SJSA1 (cell line): ENCODE measurements at places on chromosomes 11 and 22. TPM values are rescaled to one million over a fixed set of nuclear protein-coding genes. Genes with fewer than 3 reads are reported as not detected.

DNA sequence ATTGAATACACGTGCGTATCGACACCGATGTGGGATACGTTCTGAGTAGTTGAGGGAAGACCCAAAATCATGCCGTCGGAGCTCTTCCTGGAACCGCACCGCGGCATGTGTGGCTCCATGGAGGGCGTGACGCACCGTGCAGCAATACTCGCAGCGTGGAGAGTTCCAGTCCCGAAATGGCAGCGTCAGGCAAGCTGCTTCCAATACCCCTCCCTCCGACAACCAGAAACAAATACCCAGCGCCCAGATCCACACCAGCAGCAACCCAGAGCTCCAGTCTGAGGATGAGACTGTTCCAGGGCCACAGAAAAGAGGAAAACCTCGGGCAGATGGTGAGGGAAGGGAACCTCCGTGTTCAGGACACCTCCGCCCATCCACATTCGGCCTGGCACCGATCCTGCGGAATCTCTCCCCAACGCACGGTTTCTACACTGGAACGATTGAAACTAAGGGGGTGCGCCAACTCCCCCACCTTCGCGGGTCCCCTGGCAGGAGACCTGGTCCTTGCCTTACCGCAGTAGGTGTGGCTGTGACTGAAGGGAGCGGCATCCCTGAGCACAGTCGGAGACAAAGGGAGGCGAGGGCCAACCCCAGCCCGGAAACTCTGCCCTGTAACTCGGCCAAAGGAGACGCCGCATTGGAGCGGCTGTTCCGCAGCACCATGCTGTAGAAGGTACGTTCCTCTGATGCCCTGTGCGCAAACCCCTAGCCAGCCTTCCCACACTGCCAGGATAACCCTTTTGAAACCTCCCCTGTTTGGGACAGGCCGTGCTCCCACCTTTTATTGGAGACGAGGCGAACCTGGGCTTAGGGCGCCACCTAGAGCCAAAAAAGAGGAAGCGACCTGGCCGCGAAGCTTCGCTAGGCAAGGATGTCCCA lies 28.2 kb downstream of the DBX1 start:
- DNase-seq = peak; percentile 19

GRCh38 chr11:43356336-43356735 lies 2.4 kb upstream of the TTC17 start:
- DNase-seq = no peak

DNA sequence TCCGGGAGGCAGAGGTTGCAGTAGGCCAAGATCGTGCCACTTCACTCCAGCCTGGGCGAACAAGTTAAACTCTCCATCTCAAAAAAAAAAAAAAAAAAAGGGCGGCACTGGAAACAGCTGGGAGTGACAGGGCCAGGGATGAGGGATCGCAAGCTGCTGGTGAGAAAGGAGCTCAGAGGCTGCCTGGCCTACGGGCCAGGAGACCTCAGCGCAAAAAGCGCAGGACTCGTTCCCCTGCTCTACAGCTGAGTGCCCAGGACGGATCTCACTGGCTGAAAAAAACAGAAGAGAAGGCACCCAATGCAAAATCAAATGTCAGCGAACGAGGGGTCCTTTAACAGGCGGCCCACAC lies 650 bp upstream of the NUP50 start:
- DNase-seq = peak; percentile 50

GRCh38 chr11:67392183-67392715 lies 463 bp downstream of the RAD9A start:
- peak; percentile 44 for DNase-seq

- no peak for DNase-seq
These were observed 17.1 kb upstream of the TRPC6 start for GRCh38 chr11:101600924-101601323.

DNA sequence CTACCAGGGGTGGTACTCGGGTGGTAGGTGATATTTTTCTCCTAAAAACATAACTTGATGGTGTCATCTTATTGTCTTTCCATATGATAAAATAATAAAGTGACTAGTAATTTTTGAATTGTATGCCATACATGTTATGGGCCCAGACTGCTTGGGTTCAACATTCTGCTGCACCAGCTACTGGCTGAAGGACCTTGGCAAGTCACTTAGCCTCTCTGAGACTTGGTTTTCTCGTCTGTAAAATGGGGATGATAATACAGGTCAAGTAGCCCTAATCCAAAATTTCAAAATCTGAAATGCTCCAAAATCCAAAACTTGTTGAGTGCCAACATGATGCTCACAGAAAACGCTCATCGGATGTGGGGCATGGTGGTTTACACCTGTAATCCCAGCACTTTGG lies 35.6 kb upstream of the TFIP11 start:
- DNase-seq = no peak

GRCh38 chr11:65826984-65827735 lies 6.6 kb upstream of the SNX32 start:
- no peak for DNase-seq

DNA sequence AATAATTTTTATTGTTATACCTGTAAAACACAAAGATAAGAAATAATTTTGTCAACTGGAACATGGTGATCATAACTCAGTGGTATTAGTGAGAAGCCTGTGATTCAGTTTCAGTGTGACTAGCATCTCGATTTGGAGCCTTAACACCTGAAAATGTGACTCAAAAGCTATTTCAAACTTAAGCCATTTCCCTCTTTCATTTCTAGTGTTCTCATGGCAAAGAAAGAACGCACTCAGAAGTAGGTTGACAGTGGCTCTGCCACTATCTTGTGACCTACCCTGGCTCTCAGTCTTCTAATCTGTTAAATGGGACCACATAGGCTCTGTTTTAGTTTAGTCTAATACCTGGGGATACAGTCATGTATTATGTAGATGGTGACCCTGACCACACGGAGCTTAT lies 62.7 kb downstream of the ISX start:
- no peak for DNase-seq

DNA sequence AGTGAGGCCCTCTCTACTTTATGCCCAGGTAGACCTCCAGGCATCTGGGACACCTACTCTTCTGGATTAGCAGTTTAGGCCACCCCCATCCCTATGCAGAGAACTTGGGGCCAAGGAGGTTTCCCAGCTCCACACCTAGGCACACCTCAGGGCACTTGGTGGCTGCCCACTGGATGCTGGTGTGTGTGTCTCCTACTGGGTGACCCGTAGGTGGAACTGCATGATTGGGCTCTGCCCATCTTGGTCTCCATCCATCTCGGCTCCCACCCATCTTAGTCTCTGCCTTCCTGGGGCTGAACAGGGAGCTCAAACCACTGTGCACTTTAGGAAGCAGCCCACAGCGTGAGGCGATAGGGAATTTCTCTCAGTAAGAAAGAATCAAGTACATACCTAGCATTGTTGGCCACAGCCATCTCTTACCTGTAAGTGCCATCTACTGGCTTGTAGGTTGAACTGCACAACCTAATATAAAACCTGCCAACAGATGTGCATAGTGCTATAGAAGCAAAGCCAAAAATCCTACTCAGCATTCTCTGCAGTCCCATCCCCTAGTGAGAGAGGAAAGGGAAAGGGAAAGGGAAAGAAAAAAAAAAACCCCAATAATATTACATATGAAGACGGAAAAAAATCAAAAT lies 61.6 kb upstream of the PTPN5 start:
- DNase-seq = no peak

- no peak for DNase-seq
These were observed 139.2 kb downstream of the CRYBB2 start for GRCh38 chr22:25358421-25359170.

- peak; percentile 71 for DNase-seq
These were observed 12.3 kb upstream of the ASPHD2 start for GRCh38 chr22:26416670-26417276.

- no peak for DNase-seq
These were observed 24.7 kb downstream of the PPME1 start for GRCh38 chr11:74195828-74196227.

DNA sequence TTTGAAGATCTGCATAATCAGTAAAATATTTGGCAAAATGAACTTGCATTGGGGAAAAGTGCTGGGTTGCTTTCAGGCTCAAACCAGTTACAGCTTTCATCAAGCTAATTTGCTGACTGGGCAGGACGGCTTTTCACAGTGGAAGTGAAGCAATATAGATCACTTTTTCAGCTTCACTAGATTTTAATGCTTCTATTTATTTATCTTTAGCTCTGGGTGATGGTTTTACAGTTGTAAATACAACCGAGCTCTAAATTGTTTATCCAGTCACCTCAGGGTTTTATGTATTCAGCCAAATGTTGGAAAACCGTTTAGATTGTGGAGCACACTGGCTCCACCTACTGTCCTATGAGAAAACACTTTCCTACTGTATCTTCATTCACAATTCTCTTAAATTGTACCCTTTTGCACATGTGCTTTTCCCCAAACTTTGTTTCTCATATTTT lies 58.2 kb downstream of the ACER3 start:
- DNase-seq = peak; percentile 21

DNA sequence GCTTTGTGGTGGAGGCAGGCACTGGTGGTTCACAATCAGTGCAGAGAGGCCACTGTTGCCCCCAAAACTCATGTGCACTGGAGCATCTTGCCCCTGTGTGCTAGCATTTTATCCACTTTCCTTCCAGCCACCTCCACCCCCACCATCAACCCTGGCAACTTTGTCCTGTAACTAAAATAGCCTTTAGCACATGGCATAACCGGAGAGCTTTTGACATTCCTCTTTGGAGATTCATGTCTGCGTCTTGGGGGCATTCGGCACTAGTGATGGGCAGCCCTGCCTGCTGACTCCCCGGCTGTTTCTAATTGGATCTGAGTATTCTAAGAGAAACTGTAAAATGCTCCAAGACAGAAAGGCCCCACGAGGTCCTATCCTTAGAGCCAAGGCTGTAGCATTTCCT lies 15.8 kb downstream of the SHISA8 start:
- DNase-seq = no peak

- DNase-seq = no peak
These were observed 38.4 kb downstream of the FDX1 start for GRCh38 chr11:110468121-110468520.

DNA sequence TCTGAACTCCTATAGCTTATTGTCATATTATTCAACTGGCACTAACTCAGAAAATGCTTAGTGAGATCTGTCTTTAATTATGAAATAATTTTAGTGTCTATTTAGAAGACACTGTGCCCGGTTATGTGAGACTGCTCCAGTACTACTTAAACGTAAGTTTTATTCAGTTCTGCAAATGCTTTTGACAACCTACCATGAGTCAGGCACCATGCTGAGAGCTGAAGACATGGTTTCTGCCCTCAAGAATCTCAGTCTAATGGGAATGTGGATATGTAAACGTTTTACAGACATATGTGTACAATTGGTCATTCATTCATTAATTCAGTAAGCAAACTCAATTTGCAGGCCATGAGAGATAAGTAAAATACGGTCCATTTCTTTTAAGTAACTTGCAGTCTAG lies 40.0 kb downstream of the DCUN1D5 start:
- no peak for DNase-seq

- peak; percentile 8 for DNase-seq
These were observed 7.8 kb upstream of the BMAL1 start for GRCh38 chr11:13269775-13270174.

DNA sequence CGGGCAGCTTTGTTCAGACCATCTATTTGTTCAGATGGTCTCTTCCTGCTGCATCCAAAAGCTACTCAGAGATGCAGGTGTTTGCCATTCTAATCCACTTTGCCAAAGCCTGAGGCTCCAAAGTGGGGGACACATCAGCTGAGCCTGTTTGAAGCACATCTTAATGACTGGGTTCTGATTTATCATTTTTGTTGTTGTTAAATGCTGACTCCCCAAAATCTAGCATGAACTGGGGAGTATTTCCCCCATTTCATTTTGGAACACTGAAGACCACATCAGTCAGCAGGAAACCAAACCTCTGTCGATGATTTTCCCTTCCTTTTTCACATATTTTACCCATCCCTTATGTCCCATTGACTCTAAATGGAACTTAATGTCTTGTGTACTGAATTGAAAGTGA lies 262.6 kb downstream of the NTM start:
- DNase-seq = no peak

- DNase-seq = peak; percentile 42
These were observed 89.0 kb downstream of the CDKN1C start for GRCh38 chr11:2796508-2797113.

GRCh38 chr22:46587061-46587460 lies 33.1 kb upstream of the GRAMD4 start:
- DNase-seq = no peak

JHY gene
- total RNA-seq = 2.4 and 2.6 TPM in 2 replicates

OR8A1 gene
- total RNA-seq = not detected in 2 replicates

DDI1 gene
- total RNA-seq = not detected in 2 replicates

TRIM51 gene
- not detected in 2 replicates for total RNA-seq

OR8J3 gene
- not detected in 2 replicates for total RNA-seq

KIRREL3 gene
- 5.3 and 5.5 TPM in 2 replicates for total RNA-seq
